ENCODE measurements at places on chromosomes 3 and 15. TPM values are rescaled to one million over a fixed set of nuclear protein-coding genes. Genes with fewer than 3 reads are reported as not detected.

Gene ARPP19
- total RNA-seq: 159 TPM

Gene TPRG1
- total RNA-seq: 28.1 TPM

Gene GOLGA6B
- total RNA-seq: not detected

Gene STX19
- not detected for total RNA-seq

- no peak for DNase-seq
These were observed 13.1 kb upstream of the OSBPL11 start for GRCh38 chr3:125608419-125608818.

Gene GPR149
- total RNA-seq: not detected

Gene IL17RD
- total RNA-seq: 0.91 TPM

Gene PTPRG
- 81.7 TPM for total RNA-seq

- no peak for DNase-seq
These were observed 35.7 kb downstream of the SACM1L start for GRCh38 chr3:45724911-45725310.

Gene PRSS50
- 0.89 TPM for total RNA-seq
